ENCODE measurements at places on chromosomes 4 and X. TPM values are rescaled to one million over a fixed set of nuclear protein-coding genes. Genes with fewer than 3 reads are reported as not detected.

PSAPL1 gene
- not detected for polyA plus RNA-seq

ADH1A gene
- polyA plus RNA-seq = not detected

GNPDA2 gene
- 37.2 TPM for polyA plus RNA-seq

ANKRD17 gene
- 67.0 TPM for polyA plus RNA-seq

EGF gene
- polyA plus RNA-seq = 2.1 TPM

APEX2 gene
- 9.1 TPM for polyA plus RNA-seq

HPGD gene
- 5.9 TPM for polyA plus RNA-seq

ARHGAP10 gene
- 6.4 TPM for polyA plus RNA-seq

PRDM5 gene
- polyA plus RNA-seq = 14.4 TPM

SH3D19 gene
- polyA plus RNA-seq = 40.3 TPM

PPEF1 gene
- polyA plus RNA-seq = 1.2 TPM

CT47B1 gene
- not detected for polyA plus RNA-seq

CCSER1 gene
- 4.4 TPM for polyA plus RNA-seq

GLOD5 gene
- polyA plus RNA-seq = not detected

ZFP92 gene
- 2.7 TPM for polyA plus RNA-seq

CDS1 gene
- 18.0 TPM for polyA plus RNA-seq

STPG2 gene
- 0.29 TPM for polyA plus RNA-seq

CXorf58 gene
- 0.38 TPM for polyA plus RNA-seq

FAM114A1 gene
- 24.6 TPM for polyA plus RNA-seq

MAN2B2 gene
- polyA plus RNA-seq = 20.6 TPM
